ENCODE measurements at places on chromosomes 2 and 18. TPM values are rescaled to one million over a fixed set of nuclear protein-coding genes. Genes with fewer than 3 reads are reported as not detected.

Gene NFU1
- 36.2 TPM for total RNA-seq

GRCh38 chr18:48802543-48803290 is 148.0 kb downstream of the SMAD7 start:
- peaks cover 18% of the 10 kb centered on the region for H3K36me3 ChIP-seq
- H3K27ac ChIP-seq, result no peak overlapping the region
- no peak overlapping the region for H3K4me3 ChIP-seq
- no peak for DNase-seq

Gene SH3BP4
- 113 TPM for total RNA-seq

DNA sequence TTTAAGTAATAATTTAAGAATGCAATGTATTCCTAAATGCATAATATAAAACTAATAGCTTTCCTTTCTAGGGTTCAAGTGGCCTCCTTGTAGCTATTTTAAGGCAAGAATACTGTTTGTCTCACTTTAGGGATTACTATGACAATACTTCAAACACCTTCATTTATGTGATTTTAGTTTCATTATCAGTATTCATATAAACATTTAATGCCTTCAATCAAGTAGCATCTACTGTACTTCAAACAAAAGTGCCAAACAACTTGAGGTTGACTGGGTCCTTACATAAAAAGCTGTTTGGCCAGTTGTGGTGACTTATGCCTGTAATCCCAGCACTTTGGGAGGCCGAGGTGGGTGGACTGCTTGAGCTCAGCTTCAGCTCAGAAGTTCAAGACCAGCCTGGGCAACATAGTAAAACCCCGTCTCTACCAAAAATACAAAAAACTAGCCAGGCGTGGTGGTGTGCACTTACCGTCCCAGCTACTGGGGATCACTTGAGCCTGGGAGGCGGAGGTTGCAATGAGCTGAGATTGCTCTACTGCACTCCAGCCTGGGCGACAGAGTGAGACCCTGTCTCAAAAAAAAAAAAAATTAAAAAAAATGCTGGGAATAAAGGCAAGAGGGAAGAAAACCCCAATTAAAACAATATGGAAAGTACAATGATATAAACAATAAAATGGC is 9.3 kb downstream of the MEX3C start:
- no peaks in the 10 kb centered on the region for H3K27me3 ChIP-seq
- H3K4me1 ChIP-seq, result peaks cover 10% of the 10 kb centered on the region
- no peak overlapping the region for H3K4me3 ChIP-seq
- H3K27ac ChIP-seq, result no peak overlapping the region

DNA sequence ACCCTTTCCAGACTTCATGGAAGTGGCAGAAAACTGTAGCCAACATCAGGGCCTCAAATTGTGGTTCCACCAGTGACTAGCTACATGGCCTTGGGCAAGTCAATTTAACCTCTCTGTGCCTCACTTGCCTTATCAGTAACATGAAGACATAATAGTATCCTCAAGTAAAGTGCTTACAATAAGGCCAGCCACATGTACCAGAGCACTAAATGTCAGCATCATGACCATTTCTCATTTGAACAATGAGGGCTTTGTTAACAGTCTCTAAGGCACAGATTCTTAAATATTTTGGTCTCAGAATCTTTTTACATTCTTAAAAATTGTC is 5.8 kb upstream of the KCMF1 start:
- H3K4me3 ChIP-seq, result no peak overlapping the region
- DNase-seq, result no peak
- peaks cover 14% of the 10 kb centered on the region for H3K36me3 ChIP-seq
- H3K27me3 ChIP-seq, result no peaks in the 10 kb centered on the region
- H3K4me1 ChIP-seq, result peaks cover 24% of the 10 kb centered on the region
- no peak overlapping the region for H3K27ac ChIP-seq

Gene DSG1
- total RNA-seq, result not detected

Gene ANKRD30B
- 11.5 TPM for total RNA-seq

All from osteoblast (primary cell).